ENCODE measurements at places on chromosomes 7 and 10.
A peak's percentile ranks its signal among the peaks of the same experiment; 100 is the strongest.

- DNase-seq: no peak
Observed at GRCh38 chr10:66927251-66927935, 1.6 kb downstream of the LRRTM3 start.

DNA sequence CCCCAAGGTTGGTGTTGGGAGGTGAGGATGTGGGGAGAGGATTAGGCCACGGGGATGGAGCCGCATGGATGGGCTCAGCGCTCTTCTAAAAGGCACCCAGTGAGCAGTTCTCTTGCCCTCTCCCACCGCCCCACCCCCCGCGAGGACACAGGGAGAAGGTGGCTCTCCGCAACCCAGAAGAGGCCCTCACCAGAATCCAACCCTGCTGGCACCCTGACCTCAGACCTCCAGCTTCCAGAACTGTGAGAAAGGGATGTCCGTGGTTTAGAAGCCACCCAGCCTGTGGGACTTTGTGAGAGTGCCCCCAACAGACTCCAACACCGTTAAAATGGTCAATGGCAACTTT, 242.8 kb upstream of the PPP2R2D start:
- DNase-seq: no peak

GRCh38 chr10:61918140-61918539, 16.6 kb downstream of the ARID5B start:
- DNase-seq: no peak

DNA sequence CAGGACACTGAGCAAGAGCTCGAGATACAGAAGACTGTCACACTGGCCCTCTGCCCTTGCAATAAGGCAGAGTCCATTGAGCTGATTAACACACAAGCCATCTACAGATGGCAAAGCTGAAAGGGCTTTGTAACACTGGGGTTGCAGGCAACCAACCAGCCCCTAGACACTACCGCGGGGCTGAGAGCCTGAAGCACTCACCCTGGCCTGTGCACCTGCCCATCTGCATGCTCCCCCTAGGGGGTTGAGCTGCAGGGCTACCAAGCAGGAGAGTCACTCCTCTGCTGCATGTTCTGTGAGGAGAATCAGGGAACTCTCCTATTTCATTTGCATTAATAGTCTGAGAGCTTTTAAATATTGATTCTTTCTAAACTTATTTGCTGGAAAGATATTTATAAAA, 128.1 kb upstream of the VIPR2 start:
- no peak for DNase-seq

DNA sequence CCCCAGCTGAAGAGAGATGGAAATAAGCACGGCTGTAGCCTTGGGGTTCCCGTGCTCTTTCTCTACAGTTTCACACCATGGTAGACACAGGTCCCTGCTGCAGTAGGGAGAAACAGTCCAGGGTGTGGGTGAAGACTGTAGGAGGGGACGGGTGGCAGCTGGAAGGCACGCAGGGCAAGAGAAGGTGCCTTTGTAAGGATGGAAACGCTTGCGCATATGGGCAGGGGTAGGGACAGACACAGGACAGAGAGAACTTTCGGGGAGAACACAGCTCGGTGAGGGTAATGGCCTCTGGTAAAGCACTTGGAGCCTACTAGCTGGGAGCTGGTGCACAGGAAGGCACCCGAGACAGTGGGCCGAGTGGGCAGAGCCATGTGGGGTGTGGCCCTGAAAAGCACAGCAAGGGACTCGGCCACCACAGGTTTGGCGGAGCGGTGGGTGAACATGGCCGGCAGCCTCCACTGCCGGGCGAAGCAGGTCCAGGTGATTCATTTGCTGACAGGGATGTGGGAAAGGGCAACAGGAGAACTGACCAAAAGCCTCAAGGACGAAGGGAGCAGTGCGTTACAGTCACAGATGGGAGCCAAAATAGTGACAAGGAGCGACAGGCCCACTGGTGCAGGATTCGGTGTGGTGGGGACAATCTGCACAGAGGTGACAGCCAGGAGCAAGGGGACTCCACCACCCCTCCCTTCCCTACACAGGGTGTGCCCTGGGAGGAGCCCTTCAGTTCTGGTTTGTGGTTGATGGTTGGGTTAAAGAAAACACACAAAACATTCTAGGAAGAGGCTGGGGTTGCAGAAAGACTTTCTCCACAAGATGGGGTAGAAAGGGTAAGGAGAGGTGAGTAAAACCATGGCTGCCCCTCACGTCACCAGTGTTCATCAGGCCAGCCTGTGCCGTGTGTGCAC, 97.1 kb downstream of the VOPP1 start:
- DNase-seq: no peak

DNA sequence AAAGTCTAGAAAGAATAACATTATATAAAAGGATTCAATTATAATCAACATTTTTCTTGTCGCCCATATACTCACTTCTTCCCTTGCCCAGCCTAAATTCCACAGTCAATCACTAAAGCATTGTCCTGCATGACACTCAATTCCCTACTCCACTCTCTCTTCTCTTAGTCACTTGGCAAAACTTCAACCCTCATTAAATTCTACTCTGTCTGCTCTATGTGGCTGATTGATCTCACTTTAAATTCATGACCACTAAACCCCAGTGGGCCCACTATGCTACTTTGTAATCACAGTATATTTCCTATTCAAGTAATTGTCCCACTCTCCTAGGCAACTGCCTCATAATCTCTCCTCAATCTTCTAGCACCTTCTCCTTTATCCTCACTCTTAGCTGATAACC, 54.1 kb downstream of the MTERF1 start:
- no peak for DNase-seq

- no peak for DNase-seq
Observed at GRCh38 chr7:101542527-101543241, 86.4 kb downstream of the MYL10 start.

GRCh38 chr10:45578384-45578971, 94.1 kb downstream of the ZFAND4 start:
- no peak for DNase-seq

DNA sequence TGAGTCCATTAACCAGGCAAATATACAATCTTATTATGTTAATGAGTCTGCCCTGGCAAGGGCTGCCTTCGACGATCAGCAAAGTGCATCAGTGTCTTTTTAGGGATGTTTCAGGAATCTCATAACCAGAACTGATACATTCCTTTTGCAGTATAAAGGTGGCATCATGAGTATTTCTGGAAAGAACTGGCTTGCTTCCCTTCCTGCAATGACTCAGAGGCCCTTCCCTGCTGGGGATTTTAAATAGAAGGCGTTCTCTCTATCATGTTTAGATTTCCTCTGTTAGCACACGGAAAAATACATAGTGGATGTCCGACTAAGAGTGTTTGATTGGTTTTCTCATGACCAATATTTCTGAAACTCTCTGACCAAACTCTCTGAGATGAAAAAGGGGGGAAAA, 1.8 kb downstream of the NPS start:
- no peak for DNase-seq

DNA sequence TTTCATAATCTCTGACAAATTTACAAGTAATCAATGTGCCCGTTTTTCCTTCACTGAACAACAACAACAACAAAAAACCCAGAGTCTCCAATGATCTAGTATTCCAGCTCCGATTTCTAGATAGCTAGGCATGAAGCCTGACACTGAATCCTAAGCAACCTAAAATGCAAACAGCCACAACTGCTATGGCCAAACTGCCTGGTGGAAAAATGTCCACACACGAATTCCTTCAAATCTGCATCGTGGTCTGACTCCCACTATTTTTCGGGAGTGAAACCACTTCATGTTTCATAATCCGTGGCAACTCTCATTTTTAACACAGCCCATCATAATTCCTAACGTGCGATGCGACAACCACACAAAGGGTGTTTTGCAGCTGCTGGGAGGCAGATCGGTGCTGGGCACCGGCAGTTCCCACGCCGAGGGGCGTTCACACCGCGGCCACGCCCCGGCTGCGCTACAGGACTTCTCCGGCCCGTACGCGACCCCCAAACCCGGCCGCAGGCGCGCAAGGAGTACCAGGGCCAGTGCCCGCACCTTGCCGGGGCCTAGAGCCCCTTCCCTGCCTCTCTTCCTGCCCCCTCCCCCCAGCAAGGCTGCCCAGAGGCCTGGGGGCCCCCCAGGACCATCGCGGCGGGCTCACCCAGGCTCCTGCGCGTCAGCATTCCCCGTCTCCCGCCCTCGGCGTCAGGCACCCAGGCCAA, 814 bp downstream of the RUFY2 start:
- peak; percentile 15 for DNase-seq
